Panc1 (cell line): ENCODE measurements at places on chromosomes 5 and 9. TPM values are rescaled to one million over a fixed set of nuclear protein-coding genes. Genes with fewer than 3 reads are reported as not detected.

TNFSF8 gene
- 0.15 TPM for total RNA-seq

HACD4 gene
- 0.13 TPM for total RNA-seq

NLN gene
- 51.8 TPM for total RNA-seq

SNCAIP gene
- not detected for total RNA-seq

LCN15 gene
- total RNA-seq: 0.05 TPM

LCN1 gene
- not detected for total RNA-seq

BARHL1 gene
- total RNA-seq: not detected

PCDHGB3 gene
- 0.49 TPM for total RNA-seq

PCDHB10 gene
- total RNA-seq: 0.72 TPM

SLC34A3 gene
- total RNA-seq: not detected

PCDHGA11 gene
- 0.39 TPM for total RNA-seq

JAKMIP2 gene
- not detected for total RNA-seq

DNAJC21 gene
- 54.5 TPM for total RNA-seq

OBP2B gene
- total RNA-seq: not detected

THOC3 gene
- total RNA-seq: 70.8 TPM

DOCK8 gene
- 1.4 TPM for total RNA-seq

FRMPD1 gene
- total RNA-seq: 0.21 TPM

CORO2A gene
- 2.0 TPM for total RNA-seq

BTNL3 gene
- total RNA-seq: not detected

GDA gene
- total RNA-seq: 5.0 TPM

GABRB2 gene
- total RNA-seq: not detected

SLC6A19 gene
- 0.23 TPM for total RNA-seq

PIP5KL1 gene
- 7.8 TPM for total RNA-seq

CLK4 gene
- 23.4 TPM for total RNA-seq

FCN1 gene
- total RNA-seq: not detected

PCDHGC4 gene
- 0.57 TPM for total RNA-seq

ADGRV1 gene
- 0.49 TPM for total RNA-seq

GHR gene
- total RNA-seq: 0.05 TPM

TRIM36 gene
- 1.6 TPM for total RNA-seq

CCT5 gene
- total RNA-seq: 476 TPM
